Hematopoietic multipotent progenitor cell treated with erythropoietin and hydrocortisone succinate and interleukin-3 and kit ligand, for 17 days (in vitro differentiated cells): ENCODE measurements at places on chromosomes 1 and 21.

GRCh38 chr1:204065174-204065985 is 7.5 kb upstream of the SOX13 start:
- DNase-seq: no peak

DNA sequence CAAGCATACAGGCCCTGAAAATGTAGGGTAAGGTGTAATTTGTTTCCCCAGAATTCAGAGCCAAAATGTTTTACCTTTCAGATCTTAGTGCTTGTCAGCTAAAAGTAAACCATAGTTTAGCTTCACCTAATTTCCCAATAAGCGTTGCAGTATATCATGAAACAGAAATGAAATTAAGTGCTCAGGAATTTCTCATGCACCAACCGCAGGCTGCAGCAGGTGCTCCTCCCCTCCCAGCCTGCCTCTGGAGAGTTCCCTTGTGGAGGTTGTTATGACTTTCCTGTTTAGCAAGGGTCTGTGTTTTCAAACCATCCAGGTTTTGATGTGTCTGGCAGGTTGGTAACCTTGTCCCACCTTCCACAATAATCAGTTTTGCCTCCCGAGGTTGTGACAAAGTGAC is 118.5 kb downstream of the HLX start:
- DNase-seq: no peak

GRCh38 chr1:1391225-1391624 is 7.9 kb downstream of the CCNL2 start:
- DNase-seq: no peak

- DNase-seq: no peak
Measured at GRCh38 chr1:201167041-201167991, 13.0 kb upstream of the TMEM9 start.

DNA sequence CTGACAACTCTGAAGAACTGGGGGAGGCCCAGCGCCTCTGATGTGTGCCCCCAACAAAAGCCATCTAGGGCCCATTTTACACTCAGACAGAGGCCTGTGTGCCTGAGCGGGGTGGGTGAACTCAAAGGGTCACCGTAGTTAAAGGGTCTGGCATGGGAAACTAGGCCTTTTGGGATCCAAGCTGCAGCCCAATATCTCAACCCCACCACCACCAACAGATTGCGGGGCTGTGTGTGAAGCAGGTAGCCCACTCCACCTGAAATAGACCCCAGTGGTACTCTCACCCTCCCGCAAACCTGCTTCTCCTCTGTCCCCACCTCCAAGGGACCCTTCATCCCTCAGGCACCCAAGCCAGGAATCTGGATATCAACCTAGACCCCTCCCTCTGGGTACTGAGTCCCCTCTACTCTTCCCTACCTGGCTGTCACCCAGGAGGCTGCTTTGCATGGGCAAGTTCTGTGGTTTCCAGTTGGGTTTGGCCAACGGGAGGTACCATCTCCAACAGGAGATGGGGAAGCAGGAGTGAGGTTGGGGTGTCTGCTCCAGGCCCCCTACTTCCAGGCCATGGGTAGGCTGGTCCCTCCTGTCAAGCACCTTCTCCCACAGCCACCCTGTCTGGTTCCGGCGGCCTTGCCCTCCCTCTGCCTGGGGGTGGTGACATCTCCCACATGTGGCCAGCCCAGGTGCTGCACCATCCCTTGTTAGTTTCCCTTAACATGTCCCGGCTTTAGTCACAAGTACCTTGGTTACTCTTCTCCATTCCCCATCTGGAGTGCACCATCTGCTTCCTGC is 35.2 kb upstream of the LRP8 start:
- DNase-seq: no peak

DNA sequence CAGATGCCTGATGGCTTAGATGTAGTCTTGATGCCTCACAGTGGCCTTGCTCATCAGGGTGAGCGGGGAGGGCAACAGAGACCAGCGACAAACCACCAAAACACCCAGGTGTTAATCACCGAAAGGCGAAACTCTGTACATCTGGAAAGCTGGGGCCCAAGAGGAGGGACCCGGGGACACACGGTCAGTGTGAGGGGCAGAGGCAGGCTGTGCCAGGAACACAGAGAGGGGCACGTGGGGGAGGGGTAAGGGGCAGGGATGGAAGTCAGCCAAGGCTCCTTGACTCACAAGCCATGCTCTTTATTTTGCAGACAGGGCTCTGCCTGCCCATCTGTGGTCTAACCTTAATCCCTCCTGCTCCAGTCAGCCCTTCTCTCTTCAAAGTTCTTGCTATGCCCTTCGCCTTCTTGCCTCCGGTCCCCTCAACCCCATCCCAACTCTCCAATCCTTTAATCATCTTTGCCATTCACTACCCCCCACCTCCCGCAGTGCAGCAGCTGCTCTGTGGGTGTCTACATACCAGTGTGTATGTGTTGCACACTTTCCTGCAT is 4.3 kb downstream of the MEF2D start:
- no peak for DNase-seq

DNA sequence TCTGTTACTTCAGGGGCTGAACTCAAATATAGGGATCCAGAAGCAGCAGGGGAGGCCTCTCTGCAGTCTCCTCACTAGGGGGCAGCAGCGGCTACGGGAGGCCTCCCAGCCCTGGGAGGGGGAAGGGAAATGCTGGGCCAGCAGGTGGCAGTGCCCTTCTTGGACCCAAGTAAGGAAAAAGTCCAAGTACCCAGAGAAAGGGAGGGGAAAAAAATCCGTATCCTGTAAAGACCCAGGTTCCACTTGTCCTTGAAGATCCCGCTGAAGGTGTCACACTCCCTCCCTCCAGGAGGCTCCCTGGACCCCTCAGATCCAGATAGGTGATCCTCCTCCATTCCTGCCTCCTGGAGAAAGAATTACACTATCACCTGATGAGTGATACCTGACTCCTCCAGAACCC is 14.1 kb upstream of the NUAK2 start:
- peak; percentile 93 for DNase-seq

DNA sequence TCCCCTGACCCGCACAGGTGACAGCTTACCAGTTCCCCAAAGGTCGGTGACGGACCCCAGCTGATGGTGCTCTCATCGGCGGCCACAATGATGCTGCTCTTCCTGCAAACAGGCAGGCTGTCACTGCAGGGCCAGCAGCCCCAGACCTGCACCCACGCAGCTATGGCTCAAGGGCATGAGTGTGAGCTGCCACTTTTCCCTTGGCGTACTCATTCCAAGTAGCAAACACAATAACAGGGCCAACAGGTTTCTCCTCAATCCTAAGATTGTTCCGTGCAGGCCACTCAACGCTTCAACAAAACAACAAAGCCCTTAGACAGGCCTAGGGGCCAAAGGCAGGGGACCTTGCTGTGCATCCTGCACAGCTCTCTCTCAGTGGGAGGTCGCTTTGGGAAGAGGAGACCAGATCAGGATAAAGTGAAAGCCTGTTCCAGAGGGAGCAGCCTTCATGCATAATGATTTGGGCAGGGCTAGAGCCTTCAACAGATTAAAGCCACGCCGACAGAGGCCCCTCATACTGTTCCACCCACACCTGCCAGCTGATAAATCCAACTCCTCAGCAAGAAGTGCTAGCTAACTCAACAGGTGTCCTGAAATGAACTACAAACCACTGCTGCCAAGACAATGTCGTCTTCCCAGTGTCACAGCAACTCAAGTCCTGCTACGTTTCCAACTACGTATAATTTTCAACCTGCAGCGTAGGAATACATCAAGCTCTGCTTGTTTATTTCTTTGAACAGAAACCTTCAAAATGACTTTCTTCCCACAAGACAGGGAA is 27.2 kb downstream of the RCC2 start:
- no peak for DNase-seq

- DNase-seq: no peak
Measured at GRCh38 chr1:83110156-83110555, 888.8 kb downstream of the TTLL7 start.

DNA sequence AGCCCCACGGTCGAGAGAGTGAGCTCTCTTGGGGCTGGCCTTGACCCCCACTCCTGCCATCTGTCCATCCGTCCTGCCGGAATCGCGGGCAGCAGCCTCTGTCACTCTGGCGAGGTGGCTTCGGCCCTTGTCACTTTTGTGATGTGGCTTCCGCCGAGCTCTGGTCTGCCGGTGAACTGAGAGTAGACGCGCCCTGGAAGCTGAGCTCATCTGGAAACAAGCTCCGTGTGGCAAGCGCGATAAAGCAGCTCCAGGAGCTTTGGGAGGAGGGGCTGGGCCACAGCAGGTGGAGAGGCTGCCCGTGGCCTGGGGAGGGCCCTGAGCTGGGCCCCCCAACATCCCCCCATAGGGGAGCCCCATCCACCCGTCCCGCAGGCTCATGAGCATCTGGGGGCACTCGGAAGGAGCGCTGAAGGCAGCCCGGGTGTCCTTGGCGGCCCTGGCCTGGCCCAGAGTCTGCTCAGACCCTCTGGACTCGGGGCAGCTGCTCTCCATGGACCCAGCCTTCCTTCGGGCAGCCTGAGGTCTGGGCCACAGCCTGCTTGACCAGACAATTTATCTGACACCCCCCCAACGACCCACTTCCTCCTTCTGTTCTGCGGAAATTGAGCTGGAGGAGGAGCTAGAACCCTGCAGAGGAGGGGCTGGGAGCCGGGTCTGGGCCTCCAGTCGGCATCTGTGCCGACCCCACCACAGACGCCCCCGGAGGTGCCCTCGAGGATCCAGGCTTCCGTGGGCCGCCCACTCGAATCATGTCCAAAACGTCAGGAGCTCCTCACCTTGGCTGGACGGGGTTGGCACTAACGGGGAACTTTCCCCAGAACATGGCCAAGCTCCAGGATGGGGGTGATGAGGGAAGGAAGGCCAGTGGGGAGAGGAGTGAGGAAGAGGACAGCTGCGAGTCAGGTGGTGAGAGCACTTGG is 59.1 kb downstream of the SLC19A1 start:
- DNase-seq: peak; percentile 9

- DNase-seq: no peak
Measured at GRCh38 chr1:215459136-215459535, 108.0 kb upstream of the KCTD3 start.

GRCh38 chr1:190252046-190252445 is 225.6 kb downstream of the BRINP3 start:
- no peak for DNase-seq

GRCh38 chr1:17292299-17293160 is 15.5 kb upstream of the PADI4 start:
- no peak for DNase-seq

GRCh38 chr1:57235730-57236510 is 187.9 kb downstream of the DAB1 start:
- no peak for DNase-seq

- peak; percentile 56 for DNase-seq
Measured at GRCh38 chr1:202967684-202968281, 726 bp upstream of the CYB5R1 start.

DNA sequence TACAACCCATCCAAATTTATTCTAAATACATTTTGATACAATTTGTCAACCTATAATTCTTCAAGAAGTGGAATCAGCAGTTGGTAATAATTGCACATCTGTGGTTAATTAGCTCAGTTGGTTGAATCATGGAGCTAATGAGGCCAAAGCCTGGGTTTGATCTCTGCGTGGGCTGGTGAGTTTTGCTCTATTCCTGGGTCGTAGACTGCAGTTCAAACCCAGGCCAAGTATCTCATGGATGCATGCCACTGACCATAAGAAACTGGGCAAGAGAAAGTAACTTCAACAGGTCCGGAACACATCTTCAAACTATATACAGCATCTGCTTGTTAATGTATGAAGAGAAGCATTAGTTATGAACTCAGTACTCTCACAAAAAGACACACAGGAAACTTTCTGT is 779.7 kb downstream of the USP25 start:
- DNase-seq: no peak

GRCh38 chr1:156104065-156104810 is 10.3 kb upstream of the LMNA start:
- DNase-seq: peak; percentile 74

GRCh38 chr21:31161157-31161556 is 122.9 kb upstream of the KRTAP19-8 start:
- no peak for DNase-seq

DNA sequence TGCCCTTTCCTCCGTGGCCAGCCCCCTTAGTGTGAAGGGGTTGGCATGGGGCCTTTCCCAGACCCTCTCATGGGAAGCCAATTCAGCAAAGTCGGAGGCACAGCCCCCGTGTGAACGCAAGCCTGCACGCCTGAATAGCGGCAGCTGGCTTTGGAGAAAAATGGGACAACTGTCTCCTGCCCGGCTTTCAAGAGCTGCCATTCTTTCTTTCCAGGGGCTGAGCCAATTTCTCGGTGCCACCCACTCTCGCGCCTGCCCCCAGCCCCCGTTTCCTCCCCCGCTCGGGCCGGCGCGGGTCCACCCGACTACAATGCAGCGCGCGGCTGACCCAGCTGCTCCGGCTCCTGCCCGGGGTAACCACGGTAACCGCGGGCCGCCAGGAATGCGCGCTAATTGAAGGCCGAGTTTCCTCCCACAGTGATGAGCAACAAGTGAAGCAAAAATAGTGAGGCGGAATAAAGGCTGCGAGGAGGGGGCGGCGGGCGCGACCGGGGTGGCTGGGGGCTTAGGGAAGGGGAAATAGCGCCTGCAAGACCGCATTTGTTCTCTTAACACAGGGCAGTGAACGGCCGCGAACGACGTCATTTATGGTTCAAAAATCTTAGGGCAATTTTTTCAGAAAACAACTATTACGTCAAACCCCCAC is 27.8 kb downstream of the ILDR2 start:
- no peak for DNase-seq

DNA sequence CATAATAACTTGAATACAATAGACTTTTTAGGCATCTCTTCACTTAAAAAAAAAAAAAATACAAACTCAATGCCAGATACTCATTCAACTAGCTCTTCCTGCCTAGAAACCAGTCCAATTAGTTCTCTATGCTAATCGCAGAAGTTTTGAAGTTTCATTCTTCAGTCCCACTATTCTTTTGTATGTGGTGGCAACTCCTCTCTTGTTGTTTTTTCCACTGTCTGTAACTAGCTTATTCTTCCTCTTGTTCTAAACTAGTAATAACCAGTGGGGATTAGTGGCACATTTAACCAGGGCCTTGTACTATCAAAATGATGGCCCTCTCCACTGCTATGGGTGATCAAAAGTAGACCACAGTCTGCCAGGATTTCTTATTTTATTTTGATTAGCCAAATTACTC is 52.5 kb downstream of the SELENOF start:
- no peak for DNase-seq

- no peak for DNase-seq
Measured at GRCh38 chr1:41618066-41618825, 133.8 kb upstream of the EDN2 start.

DNA sequence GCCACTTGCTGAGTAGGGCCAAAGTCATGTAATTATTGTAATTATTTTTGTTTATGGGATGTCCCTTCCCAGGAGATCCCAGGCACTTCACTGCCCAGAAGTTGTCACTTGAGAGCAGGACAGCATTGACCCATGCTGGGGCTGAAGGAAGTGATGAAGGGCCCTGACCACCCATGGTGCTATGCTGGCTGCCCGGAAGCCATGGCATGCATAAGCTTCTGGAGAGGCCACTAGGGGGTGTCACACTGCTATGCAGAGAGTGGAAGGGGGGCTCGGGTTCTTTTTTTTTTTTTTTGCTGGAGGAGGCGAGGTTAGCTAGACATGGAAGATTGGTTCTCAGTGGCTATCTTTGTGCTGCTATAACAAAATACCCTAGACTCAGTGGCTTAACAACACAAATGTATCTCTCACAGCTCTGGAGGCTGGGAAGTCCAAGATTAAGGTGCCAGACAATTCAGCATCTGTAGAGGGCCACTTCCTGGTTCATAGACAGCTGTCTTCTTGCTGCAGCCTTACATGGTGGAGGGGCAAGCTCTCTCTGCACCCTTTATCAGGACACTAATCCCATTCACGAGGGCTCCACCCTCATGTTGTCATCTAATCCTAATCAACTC is 84.9 kb downstream of the CNIH3 start:
- DNase-seq: no peak

- no peak for DNase-seq
Measured at GRCh38 chr1:149877211-149877946, 22.0 kb upstream of the BOLA1 start.
